ENCODE measurements at places on chromosomes 6 and 20.
A peak's percentile ranks its signal among the peaks of the same experiment; 100 is the strongest.

DNA sequence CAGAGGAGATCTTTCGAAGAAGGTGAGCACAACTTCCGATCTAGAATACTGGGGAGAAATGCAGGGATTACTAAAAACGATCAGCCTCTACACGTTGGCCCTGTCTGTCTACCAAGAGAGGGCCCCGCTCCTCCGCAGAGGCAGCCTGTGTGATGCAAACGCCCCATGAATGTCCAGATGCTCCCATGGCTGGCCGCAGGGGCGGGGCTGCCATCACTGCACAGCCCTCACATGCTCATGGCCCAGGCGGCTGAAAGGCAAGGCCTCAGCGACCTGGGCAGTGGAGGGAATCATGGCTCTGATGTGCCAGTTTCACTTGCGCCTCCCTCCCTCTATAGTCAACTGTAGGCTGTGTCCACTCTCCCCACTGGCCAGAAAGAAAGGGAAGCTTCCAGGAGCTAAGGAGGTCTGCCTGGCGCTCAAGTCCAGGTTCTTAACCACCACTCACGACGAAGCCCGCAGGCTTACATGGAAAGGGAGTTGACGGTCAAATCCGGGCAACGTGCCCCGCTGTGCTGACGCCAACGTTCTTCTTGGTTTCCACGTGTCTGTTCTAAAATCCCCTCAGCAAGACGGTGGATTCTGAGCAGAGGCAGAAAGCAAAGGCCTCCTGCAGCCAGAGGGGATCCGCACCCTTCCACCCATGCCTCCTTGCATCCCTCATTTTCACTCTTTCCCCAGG is 14.2 kb downstream of the PXDC1 start:
- no peak for DNase-seq

DNA sequence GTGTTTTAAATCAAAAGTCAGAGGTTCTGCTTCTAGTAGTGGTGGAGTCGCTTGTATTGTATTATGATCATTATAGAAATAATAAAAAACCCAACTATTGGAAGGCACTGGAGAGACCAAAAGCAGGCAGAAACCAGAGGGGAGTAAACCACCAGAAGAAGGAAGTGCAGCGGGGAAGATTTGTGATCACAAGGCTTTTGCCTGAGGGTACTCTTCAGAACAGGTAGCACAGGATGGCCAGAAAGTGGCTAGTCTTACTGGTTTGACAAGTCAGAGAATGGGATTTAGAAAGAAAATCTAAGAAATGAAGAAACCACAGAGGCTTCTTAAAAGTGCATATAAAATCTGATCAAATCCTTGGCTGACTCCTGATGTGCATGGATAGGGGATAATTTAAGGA is 24.0 kb downstream of the MAPK13 start:
- DNase-seq, result no peak

DNA sequence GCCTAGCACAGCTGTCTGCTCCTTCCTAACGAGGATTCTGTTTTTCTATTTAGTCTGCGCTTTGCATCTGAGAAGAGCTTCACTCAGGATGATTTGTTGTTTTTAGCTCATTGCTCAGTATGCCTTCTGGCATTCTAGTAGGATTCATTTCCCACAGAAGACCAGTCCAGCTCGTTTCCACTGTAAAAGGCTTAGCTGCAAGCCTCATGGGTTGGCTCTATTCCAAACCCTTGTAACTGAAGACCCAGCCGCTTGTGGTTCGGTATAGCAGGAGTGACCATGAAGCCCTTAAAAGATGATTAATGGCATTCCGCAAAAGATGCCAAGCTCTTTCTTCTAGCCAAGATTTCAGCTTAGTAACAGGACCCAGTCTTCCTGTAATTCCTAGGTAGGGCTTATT is 7.2 kb downstream of the ADGRF1 start:
- peak; percentile 28 for DNase-seq

GRCh38 chr6:14727494-14728395 is 518.1 kb upstream of the JARID2 start:
- peak; percentile 70 for DNase-seq

- no peak for DNase-seq
These were observed 115.7 kb downstream of the PHACTR1 start for GRCh38 chr6:12832226-12832735.

DNA sequence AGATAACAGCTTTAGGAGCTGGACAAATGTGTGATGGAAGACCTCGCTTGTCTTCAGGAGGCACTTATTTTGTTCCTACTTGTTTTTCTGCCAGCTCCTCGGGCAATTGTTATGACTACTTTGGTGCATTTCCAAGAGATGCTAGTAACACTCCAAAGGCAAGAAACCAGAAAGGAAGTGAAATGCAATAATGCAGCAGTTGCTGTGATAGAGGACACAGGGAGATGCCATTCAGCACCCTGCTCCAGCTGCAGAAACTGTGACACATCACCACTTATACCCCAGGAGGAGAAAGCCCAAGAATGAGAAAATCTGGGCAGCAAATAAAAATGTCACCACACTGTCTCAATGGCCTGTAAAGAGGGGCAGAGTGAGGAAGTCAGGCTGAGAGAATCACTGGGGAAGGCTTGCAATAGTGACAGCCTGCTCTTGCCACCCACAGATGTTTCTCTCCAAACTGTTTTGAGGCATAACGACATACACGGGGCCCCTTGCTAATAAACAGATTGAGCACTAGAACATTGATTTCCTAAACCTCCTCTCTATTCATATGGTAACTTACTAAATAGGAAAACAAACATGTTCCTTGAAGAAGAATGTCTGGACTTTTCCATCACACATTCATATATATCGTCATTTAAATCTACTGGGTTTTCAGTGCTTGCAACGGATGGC is 231.0 kb upstream of the PRND start:
- no peak for DNase-seq

DNA sequence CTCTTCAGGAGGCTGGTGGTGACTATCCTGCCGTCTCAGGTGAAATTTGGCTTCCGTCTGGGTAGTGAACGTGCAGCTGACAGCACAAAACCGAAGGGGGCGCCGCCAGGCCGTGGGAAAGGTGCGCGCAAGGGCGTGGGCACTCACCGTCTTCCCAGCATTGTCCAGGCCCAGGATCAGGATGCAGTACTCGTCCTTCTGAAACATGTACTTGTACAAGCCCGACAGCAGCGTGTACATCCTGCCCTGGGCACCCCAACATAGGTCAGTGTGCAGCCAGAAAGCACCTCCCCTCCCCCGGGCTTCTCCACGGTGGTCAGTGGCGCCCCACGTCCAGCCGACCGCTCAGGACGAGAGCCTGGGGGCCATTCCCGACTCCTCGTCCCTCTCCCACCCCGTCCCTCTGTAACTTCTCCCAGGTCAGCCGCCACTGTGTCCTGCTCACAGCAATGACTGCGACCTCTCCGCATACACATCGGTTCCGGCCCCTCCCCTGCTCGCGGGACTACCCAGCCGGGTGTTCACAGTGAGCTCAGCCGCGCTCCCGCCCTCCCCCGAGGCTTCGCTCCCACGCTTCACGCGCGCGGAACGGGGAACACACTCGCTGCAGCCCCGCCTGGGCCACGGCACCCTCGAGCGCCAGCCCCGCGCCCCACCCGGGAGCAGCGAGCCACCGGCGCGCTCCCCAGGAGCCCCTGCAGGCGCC is 771 bp downstream of the ARFRP1 start:
- DNase-seq, result peak; percentile 66

GRCh38 chr20:9829835-9830234 is 9.0 kb downstream of the PAK5 start:
- DNase-seq, result no peak

GRCh38 chr20:23032056-23032749 is 2.9 kb upstream of the SSTR4 start:
- no peak for DNase-seq

DNA sequence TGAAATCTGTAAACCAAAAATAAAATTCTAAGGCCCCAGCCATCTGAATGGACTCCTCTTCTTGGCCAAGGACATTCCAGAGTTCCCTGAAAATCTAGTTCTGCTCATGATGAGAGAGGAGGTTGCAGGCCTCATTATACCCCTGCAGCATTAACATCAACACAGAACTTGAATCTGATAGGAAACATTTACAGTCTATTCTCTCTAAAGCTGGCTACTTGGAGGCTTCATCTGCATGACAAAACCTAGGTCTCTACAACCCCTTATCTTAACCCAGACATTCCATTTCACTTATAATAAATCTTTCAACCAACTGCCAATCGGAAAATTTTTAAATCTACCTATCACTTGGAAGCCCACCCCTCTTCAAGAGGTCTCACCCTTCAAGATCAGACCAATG is 15.7 kb downstream of the RTN4IP1 start:
- DNase-seq, result no peak

GRCh38 chr6:140970485-140970884 is 1162.2 kb upstream of the GJE1 start:
- no peak for DNase-seq

- DNase-seq, result no peak
These were observed 159.6 kb downstream of the SASH1 start for GRCh38 chr6:148502083-148502772.

DNA sequence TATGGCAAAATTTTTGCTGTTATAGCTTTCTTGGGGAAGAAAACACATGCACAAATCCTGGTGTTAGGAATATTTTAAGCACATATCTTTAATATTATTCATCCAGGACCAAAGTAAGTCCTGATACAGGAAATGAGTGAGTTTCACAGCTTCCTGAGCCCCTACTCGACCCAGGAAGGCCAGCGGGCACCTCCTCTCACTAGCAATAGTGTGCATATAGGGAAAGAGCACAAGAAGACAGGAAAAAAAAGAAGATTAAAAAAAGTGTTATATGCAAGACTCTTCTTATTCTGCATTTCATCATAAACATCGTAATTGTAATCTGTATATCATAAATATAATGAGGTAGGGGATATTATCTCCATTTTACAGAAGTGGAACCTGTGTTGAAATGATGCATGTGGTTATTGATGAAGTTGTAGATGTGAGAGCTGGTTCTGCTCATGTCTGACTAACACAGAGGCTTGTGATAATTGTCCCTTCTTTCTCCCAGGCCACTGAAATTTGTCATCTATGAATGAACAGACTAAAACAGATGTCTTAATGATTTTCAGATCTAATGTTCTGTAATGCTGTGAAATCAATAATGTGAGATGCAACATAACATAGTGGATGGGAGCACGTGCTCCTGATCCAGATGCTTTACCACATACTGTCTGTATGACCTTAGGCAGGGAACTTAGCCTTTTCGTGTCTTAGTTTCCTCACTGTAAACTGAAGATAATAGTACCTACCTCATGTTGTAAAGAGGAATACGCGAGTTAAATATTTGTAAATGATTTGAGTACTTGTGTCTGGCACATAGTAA is 101.2 kb downstream of the MYO6 start:
- DNase-seq, result no peak

- DNase-seq, result no peak
These were observed 164.4 kb upstream of the PRDM1 start for GRCh38 chr6:105921781-105922180.

DNA sequence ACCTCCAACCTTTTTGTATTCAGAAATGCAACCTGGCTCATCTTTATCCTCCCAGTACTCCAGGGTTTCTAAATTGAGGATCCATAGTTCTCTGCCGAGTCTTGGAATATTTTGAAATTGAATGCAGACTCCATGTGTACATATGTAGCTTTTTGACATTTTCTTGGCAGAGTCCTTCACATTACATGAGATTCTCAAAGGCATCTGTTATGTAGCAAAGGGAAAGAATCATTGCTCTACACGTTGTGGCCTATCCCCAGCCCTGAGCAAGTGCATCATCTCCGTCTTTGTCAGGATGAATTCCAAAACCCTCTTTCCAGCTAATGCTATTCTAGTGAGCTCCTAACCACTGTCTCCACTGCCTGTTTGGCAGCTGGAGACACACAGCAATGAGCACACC is 742.9 kb downstream of the DHX35 start:
- DNase-seq, result no peak

DNA sequence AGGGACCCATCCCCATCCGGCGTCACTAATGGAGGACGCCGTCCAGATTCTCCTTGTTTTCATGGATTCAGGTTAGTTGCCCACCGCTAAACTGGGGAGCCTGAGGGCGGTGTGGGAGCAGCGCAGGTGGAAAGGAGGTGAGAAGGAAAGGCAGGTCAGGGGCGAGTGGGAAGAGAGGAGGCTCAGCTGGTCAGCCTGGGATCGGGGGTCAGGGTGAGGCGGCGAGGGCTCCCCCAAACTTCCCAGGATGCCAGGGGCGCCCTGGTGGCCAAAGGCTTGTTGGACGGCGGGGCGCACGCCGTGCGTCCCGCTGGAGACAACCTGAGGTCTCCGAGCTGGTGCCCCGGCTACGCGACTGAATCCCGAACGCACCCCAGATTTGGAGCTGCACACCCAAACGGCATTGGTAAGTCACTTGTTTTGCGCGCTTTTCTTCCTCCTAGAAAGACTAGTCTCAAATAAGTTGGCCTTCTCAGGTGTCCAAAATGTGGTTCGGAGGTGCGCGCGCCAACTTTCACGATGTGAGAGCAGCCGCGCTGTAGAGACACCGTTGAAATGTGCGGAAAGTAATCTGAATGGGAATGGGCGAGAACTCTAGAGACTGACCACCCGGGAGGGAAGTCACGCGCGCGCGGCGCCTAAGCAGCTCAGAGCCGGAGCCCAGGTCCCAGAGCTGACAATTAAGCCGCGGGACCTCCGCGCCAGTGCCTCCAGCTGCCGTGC is 9.7 kb downstream of the GNAS-AS1 start:
- no peak for DNase-seq

DNA sequence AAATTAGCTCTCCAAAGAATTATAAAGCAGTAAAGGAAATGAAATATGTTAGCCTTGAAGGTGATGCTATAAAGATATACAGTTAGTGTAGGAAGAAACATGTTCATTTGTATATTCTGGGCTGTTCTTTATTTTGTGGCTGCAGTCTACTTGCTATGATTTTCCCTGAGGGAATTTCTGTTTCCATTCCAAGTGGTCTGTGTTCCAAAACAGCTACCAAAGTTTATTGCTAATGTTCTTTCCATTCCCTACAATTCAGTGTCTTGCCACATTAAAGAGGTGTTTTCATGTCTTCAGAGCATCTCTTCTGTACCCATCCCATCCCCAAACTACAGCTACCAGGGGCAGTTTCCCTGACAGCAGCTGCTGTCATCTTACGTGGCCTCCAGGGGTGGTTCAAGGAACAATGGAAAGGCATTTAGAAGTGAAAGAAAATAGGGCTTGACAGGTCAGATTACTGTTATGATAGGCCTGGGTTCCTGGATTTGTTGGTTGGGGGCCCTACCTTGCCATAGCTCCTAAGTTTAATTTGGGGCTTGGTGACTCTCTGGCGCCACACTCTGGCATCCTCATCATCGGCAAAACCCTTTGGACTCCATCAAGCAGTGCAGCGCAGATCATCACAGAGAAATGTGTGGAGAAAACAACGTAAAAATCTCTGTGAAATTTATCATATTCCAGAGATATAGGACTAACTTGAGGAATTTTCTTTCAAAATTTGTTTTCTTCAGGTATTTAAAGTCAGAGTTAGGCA is 33.8 kb upstream of the AIG1 start:
- DNase-seq, result peak; percentile 45
